ENCODE measurements at places on chromosomes 16 and 17. TPM values are rescaled to one million over a fixed set of nuclear protein-coding genes. Genes with fewer than 3 reads are reported as not detected.

DNA sequence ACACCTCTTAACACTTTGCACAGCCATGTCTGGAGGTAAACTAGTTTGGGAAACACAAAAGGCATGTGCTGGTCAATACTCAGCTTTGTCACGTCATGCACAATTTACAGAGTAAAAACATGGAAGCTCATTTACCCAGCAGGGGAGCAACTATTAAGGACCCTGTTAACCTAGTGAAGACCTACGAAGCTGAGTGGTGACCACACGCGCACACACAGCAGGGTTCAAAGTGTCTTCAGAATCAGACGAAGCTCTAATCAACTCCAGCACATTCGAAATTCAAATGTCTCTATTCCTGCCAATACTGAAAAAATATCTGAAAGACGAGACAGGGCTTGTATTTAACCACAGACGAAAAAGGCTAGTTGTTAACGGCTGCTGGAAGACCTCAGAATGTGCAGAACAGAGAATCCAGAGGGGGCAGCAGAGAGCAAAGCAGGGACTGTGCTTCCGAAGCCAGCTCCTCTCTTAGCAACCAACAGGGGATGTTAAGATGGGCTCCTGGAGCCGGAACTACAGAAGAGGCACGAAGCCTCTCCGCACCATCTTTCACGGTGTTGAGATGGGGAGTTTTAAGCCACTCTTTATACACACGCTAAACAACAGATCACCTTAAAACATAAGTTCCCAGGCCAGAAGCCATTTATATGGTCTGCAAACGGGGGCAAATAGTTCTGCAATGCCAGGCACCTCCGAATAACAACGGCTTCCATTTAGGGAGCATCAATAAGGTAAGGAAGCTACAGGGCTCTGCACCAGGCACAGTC is 45.7 kb downstream of the CMTM4 start:
- H3K4me1 ChIP-seq = no peaks in the 10 kb centered on the region
- no peaks in the 10 kb centered on the region for H3K36me3 ChIP-seq

GRCh38 chr17:46972346-46972745 is 6.7 kb downstream of the RPRML start:
- no peaks in the 10 kb centered on the region for H3K4me1 ChIP-seq
- no peaks in the 10 kb centered on the region for H3K27me3 ChIP-seq
- no peak overlapping the region for H3K4me3 ChIP-seq
- DNase-seq = no peak
- no peak overlapping the region for H3K27ac ChIP-seq
- H3K36me3 ChIP-seq = no peaks in the 10 kb centered on the region

- peaks cover 42% of the 10 kb centered on the region for H3K4me1 ChIP-seq
- peaks cover 35% of the 10 kb centered on the region for H3K36me3 ChIP-seq
- no peak overlapping the region for H3K4me3 ChIP-seq
- no peaks in the 10 kb centered on the region for H3K27me3 ChIP-seq
- peak; percentile 92 for DNase-seq
Observed at GRCh38 chr17:81090361-81091136, 55.6 kb downstream of the BAIAP2 start.

DNA sequence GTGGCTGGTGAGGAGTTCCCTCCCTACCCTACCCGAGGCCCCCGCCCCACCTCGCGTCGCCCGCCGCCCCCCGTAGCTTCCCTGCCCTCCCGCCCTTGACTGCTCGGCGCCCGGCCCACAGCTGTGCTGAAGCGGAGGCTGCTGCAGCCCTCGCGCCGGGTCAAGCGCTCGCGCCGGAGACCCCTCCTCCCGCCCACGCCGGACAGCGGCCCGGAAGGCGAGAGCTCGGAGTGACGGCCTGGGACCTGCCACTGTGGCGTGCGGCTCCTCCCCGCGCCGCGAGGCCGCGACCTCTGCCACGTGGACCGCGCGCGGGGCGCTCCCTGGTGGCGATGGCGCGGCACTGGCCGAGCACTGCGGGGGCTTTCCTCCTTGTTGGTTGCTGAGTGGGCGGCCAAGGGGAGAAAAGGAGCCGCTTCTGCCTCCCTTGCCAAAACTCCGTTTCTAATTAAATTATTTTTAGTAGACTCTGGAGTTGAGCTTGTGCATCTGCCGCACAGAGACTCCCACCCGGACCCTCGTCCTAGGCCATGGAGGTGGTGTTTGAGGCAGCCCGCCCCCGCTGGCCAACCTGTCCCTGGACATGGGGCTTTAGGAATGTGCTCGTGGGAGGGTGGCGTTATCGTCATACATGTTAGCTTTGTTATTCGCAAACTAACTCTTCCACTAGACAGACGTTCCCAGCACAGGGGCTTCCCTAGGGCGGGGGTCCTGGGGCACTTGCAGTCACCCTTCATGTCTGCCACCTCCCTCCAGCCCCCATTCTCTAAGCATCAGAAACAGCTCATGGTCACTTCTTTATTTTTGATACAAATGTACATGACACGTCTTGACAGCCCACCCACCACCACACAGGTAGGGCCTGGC is 4.4 kb downstream of the TP53I13 start:
- H3K36me3 ChIP-seq = peaks cover 63% of the 10 kb centered on the region
- H3K4me3 ChIP-seq = peak overlapping the region; percentile 48
- peaks cover 56% of the 10 kb centered on the region for H3K4me1 ChIP-seq

Gene NPIPA8
- total RNA-seq = 34.2 TPM

Gene KRTAP3-1
- not detected for total RNA-seq

Data from esophagus muscularis mucosa (tissue), 4 donors.